Stimulated activated CD4-positive, alpha-beta T cell treated with anti-CD3 and anti-CD28 coated beads, Interleukin-15, amount 100 ng/mL, for 1 hour (primary cell): ENCODE measurements at places on chromosomes 6 and 20.

DNA sequence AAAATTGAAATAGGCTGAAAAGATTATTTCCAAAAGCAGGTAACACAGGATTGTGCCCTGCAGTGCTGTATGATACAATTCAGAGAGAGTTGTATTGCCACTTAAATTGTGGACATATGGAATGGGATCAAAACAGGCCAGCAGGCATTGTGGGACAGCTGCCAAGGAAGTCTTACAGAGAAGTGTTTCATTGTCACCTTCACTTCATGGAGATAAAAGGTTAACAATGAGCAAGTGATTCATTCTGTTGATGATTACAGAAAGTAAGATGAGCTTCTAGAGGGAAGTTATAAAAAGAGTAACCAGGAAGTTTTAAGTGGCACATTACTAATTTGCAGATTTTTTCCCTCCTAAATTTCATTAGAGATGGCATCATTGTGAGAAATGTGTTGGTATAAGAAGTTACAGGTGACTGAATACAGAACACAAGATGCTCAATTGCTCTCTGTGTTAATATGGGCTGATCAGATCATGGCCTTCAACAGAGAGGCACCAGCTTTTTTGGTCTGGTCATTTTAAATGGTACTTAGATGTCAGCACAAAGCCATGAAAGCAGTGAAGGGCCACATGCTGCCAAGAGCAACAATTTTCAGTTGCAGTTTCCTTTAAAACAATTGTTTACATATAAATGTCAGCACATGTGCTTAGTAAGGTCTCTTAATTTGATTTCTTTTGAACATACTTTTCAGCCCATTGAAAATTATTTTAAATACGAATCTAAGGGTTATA lies 402.5 kb upstream of the FKBP1C start:
- DNase-seq: no peak

GRCh38 chr6:134431421-134431859 lies 113.5 kb upstream of the SGK1 start:
- DNase-seq: no peak

- DNase-seq: no peak
Observed at GRCh38 chr6:136873748-136874147, 48.4 kb upstream of the SLC35D3 start.

GRCh38 chr6:148816117-148816516 lies 69.3 kb downstream of the UST start:
- no peak for DNase-seq

- no peak for DNase-seq
Observed at GRCh38 chr6:16623731-16624130, 137.5 kb downstream of the ATXN1 start.

DNA sequence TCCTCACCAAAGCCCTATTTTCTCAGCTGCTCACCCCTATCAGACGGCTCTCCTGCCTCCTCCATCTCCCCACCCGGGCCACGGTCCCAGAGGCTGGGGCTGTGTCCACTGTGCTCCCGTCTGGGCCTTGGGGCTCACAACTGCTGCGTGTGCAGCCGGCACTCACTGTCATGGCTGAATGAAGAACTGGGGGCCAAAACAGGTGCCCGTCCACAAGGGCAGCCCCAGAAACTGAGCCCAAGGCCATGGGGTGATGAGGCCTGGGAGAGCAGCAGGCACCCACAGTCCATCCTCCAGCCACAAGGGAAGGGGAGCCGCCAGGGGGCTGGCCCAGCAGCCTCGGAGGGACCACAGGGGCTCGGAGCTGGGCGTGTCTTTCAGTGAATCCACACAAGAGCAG lies 159.5 kb downstream of the DLL1 start:
- no peak for DNase-seq

DNA sequence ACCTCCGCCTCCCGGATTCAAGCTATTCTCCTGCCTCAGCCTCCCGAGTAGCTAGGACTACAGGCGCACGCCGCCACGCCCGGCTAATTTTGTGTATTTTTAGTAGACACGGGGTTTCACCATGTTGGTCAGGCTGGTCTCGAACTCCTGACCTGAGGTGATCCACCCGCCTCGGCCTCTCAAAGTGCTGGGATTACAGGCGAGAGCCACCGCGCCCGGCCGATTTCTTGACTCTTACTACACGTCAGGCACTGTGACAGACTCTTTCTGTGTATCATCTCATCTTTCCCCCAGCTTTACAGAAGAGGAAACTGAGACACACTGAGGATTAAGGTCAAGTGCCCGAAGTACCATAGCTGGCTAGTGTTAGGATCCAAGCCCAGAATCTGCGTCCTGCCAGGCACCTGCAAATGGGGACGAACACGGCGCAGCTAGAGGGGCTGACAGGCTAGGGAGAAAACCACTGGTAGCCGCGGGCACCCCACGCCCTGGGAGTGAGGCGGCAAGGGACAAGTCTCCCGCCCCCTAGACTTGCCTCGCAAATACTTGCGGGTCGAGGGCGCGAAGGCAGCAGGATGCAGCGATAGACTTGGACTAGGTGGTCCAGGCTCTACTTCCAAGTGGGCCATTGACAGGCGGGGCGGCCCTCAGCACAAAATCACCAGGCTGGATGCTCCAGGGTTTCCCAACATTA lies 1.1 kb upstream of the TAF8 start:
- no peak for DNase-seq

DNA sequence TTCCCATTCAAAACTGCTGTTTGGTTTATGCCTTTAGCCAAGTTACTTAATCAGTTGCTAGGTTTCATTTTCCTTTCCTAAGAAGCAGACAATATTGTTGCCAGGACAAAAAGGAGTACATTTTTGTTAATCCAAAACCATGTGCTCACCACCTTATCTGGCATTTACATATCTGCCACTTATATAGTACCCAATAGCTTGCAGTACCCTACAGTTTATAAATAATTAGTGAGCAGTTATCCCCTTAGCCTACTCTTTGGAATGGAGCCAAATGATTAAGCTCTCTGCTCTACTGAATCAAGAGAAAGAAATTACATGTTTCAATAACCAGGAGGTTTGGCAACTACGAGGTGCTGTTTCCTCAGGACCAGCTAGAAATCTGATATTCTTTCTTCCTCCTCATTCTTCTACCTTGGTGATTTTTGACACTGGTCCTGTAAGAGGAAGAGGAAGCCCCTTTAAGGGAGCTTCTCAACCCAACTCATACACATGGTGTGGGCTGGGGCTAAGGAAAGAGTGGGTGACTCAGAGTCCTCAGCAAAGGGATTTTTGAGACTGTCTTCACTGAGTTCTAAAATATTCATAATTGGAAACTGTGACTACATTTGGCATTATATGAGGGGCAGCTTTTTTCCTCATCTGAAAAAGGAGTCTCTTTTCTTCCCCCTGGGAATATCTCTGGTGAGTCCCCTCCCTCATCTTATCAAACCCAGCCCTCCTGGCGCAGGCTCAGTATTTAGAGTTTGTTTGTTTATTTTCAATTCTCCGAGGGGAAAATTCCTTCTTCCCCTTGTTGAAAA lies 1.5 kb downstream of the ZNFX1 start:
- no peak for DNase-seq

DNA sequence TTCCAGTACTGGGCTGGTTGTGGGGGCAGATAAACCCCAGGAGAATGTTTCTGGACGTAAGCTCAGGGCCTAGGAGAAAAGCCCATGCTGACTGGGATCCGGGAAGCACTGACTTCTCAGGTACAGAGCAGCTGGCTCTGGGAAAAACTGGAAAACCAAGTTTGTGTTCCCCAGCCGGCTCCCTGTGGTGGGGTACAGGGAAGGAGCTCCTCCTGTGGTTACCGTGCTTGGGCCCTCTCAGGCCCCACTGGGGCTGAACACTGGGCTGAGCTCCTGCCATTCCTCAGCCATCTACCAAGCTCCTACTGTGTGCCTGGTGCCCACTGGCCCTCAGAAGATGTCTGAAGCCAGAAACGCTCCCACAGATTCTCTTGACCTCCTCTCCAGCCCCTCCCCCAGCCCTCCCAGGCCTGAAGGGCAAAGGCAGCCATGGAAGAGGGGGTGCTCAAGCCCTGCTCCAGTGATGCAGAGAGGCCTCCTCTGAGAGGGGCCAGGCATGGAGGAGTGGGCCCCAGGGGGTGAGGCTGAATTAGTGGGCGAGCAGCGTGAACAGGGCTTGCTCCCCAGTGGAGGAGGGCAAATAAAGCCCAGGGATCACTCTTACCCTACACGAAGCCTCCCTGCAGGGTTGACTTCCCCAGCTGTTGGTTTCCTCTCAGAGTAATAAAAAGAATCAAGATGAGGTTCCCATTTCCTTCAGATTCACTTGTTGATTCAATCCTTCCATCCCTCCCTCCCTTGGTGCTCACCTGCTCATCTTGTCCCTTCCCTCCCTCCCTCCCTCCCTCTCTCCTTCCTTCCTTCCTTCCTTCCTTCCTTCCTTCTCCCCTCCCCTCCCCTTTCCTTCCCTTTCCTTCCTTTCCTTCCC lies 100.0 kb downstream of the VEGFA start:
- no peak for DNase-seq
